ENCODE measurements at places on chromosomes 12 and 14.

DNA sequence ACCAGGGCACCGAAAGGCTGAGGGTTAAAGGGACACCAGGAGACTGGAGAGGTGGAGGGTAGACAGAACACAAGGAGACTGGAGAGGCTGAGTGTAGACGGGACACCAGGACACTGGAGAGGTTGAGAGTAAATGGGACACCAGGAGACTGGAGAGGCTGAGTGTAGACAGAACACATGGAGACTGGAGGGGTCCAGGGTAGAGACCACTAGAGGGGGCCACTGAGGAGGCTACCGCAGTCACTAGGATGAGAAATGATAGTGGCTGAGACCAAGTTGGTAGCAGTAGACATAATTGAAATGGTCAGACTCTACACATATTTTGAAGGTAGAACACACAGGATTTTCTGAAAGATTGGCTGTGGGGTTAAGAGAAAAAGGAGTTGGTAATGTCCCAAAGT, 68.2 kb downstream of the PAH start:
- no peak for DNase-seq

- no peak for DNase-seq
These were observed 17.0 kb downstream of the ACIN1 start for GRCh38 chr14:23077962-23078361.

DNA sequence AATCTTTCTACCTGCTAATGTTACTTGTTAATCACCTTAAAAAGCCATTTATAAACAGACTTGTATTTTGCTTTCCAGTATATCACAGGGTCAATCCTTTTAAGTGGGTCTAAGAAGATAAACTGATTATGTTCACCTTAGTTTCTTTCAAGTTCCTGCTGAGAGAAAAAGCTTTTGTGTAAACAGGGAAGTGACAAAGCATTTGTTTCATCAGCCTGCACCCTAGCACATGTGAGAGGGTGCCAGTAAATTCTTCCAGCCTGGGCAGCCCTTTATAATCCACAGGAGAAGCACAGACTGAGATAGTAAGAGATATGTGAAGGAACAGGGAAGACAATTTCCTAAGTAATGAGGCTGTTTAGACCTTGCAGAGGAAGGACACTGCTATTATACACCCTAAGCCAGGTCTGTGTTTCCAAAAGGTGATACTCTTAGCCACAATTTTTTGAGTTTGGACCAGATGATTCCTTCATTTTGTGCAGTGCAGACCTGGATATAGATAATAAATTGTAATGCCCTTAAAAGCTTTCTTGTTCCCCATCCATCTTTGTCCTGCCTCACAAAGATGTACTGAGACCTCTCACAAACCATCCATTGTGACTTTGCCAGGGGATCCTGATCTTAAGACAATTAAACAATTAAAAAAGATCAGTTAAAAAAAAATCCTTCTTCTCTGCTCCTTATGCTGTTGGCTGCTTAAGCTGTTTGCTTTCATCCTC, 150.7 kb downstream of the KTN1 start:
- no peak for DNase-seq

DNA sequence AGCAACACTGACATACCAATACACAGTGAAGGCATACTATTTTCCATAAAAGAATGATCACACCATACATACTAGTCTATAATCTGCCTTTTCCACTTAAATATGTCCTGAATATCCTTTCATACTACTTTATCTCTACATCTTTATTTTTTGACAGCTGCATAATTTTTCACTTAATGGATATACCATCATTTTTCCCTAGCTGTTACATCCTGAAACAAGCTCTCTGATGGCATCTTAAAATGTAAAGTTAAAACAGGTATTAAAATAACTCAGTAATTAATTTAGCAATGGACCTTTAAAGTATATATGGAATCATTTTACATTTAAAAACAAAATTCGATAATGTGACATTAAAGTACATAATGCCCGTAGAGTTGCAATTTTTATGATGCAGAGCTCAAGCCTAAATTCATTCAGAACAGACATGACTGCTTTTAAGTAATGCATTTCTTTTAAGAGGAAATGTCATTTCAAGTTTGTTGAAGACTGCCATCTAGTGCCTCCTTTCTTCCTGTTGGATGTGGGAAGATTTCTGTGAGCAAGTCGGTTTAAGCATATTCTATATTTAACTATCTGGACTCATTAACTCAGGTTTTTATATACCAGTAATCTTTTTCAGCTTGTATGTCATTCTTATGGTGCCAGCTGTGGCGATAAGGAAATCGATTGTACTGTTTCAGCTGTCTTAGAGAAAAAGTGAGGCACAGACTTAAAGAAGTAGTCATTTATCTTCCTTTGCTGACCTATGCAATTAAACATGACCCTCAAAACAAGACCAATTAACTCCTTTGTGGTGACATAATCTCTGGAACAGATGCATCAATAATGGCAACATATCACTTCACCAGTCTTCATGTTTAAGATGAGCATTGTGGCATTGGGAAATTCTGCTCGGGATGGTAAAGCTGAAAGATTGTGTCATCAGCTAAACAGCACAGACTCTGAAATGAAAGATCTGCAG, 20.3 kb downstream of the PRICKLE1 start:
- no peak for DNase-seq

GRCh38 chr14:22386924-22387775, 201.9 kb downstream of the DAD1 start:
- DNase-seq, result no peak

- no peak for DNase-seq
These were observed 2.3 kb downstream of the WNT1 start for GRCh38 chr12:48980389-48980952.

DNA sequence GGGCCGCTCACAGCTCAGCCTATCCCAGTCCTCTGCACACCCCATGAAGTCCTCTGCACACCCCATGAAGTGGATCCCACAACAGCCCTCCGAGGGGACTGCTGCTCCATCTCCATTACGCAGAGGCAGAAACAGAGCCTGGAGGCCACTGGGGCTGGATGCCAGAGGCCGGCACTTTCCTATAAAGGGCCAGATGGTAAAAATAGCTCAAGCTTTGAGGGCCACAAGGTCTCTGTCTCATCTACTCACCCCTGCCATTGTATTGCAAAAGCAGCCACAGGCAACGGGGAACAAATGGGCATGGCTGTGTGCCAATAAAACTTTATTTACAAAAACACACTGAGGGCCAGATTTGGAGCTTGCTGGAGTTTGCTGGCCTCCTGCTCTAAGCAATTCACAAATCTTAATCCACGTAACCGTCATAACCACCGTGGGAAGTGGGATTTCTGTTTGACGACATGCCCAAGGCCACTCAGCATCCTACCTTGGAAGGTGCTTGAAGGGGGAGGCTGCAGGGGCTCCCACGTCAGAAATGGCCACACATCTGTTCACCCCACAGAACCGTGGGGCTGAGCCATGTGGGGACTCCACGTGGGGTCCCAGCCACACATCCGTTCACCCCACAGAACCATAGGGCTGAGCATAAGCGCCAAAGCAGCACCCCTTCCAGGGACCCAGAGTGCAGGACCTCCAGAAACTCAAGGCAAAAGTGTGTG, 92.0 kb downstream of the NCOR2 start:
- DNase-seq, result no peak

DNA sequence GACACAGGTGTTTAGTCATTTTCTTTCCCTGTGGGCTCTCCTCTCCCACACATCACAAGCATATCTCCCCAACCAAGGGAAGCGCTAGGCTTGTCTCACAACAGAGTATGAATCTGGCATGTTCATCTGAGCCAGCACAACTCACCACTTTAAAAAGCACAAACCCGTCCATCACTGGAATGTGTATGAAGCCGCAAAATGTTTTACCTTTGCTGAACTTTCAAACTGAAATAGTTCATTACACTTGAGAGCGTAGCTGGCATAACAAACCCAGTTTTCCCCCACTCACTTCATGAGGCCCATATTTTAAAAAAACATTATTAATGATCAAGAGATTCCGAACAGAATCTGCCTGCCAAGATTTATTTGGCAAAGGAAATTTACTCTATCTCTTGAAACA, 15.8 kb downstream of the NID2 start:
- no peak for DNase-seq

GRCh38 chr12:52280796-52281560, 6.5 kb downstream of the KRT86 start:
- no peak for DNase-seq

DNA sequence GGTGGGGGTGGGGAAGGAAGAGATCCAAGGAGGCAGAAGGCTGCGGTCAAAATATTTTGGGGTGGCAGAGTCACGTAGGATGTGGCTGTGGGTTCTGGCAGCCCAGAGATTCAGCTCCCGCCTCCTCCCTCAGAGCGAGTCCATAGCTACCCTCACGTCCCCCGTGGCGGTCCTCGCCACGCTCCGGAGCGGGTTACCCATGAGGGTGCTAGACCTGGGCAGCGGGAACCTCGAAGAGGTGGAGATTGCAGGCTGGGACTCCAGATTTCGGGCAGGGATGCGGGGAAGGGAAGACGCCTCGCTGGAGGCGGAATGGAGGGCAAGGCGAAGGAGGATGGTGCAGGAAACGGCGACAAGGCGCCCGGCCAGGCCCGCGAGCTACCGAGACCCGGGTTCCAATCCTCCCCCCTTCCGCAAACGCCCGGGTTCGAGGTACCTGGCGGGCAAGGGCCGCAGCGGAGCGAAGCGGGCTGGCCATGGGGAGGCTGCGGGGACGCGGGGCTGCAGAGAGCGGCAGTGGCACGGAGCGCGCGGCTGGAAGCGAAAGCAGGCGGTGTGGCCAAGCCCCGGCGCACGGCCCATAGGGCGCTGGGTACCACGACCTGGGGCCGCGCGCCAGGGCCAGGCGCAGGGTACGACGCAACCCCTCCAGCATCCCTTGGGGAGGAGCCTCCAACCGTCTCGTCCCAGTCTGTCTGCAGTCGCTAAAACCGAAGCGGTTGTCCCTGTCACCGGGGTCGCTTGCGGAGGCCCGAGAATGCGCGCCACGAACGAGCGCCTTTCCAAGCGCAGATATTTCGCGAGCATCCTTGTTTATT, 46.2 kb downstream of the BCAT1 start:
- DNase-seq, result no peak

- DNase-seq, result no peak
These were observed 736.4 kb upstream of the LRFN5 start for GRCh38 chr14:40870252-40870651.

GRCh38 chr14:38723959-38724358, 379.1 kb downstream of the SEC23A start:
- DNase-seq, result no peak

DNA sequence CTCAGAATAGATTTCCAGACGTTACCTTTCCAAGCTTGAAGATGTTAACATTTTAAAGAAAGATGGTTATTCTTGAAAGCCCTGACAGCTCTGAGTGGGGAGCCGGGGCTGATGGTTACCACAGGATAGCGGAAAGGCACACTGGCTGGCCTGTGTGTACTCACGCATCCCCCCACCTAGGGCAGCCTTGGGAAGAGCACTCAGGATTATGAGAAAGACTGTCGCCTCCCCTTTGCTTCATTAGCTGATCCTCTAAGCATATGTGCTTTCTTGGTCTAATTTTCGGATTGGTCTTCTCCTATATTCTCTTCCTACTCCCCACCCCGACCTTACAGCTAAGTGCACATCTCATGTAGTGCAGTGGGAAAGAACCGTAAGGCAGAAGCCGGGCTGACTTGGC, 20.7 kb downstream of the NTF3 start:
- DNase-seq, result no peak

DNA sequence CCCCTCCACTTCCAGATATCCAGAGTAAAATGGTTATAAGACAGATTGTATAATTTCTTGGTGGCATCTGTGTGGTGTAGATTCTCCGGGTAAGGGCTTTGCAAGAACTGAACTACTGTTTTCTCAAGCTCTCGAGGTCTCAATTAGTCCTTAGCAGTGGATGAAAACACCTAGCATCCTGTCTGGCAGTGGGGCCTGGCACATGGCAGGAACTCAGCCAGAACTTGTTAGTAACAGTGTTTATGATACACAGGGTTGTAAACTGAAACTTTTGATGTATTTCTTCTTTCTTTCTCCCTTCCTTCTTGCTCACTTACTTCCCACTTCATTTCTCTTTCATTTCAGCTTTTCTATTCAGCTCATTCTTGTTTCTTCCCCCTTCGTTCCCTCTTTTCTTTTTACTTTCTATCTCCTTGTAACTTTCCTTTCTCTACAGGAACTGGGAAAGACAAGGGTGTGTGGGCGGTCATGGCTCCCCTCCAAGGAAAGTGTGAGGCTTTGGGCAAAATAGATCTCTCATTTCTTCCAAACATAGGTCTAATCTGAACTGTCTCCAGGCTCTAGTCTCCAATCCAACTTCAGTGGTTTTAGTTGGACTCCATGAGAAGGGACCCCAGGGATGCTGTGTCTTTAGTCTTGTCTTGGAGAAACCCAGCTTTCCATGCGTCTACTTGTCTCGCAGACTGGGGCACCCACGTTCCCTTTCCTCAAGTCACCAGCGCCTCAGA, 159.7 kb downstream of the PAH start:
- DNase-seq, result no peak

GRCh38 chr12:71790331-71790730, 35.7 kb downstream of the RAB21 start:
- no peak for DNase-seq

DNA sequence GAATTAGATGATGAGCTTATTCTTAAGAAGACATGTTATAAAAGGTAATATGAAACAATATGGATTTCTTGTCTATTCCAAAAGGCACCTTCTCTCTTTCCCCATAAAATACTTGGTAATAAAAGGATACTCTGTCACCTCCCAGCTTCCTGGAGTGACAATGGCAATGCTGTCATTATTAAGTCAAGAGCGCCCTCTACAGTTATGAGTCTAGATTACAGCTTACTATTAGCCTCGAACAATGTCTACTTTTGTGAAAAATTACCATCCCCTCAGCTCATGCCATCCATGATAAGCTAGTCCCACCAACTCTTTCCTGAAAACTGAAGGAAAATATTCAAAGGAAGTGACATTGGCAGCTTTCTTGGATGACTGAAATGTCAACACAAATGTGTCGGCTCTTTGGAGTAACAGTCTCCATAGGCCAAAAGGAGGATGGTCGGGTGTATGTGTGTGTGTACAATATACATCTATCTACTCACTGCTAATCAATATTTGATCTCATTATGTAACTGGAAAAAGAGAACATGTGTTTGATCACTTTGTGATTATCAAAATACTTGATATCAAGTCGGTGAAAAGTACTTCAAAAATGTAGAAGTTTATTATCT, 48.7 kb upstream of the CDKN3 start:
- DNase-seq, result no peak

DNA sequence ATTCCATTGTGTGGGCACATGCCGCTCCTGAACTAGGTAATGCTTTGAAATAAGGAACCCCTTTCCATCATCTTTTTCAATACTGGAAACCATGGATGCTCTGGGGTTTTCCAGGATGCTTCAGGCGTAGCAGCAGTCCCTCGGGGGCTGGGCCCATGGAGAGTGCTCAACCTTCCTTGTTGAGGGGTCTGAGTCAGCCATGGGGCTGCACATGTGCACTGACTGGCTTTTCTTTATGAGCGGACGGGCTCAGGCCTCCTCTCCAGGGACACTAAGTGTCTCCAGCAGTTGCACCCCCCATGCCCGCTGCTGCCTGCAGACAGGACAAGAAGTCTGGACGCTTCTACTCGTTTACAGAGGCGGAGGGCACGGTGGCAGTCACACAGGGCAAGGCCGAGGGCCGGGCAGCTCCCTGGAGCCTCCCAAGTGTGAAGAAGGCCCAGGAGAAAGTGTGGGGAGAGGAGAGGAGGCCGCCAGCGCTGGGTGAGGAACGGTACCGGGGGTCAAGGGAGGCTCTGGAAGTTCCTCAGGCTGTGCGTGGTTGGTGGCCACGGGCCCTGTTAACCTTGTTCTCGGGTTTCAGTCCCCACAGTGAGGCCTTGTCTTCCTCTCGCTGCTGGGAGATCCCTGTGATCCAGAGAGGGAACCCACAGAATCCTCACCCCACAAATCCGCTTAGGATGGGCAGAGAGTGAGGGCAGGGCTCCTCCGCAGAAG, 51.2 kb downstream of the TEAD4 start:
- DNase-seq, result no peak

- no peak for DNase-seq
These were observed 8.2 kb downstream of the ENDOU start for GRCh38 chr12:47717046-47717442.

All from stimulated activated CD8-positive, alpha-beta memory T cell treated with anti-CD3 and anti-CD28 coated beads, Interleukin-7, amount 100 ng/mL, for 1 hour (primary cell).